Fibroblast of lung (primary cell): ENCODE measurements at places on chromosomes 4 and X. TPM values are rescaled to one million over a fixed set of nuclear protein-coding genes. Genes with fewer than 3 reads are reported as not detected.

GRCh38 chr4:36320117-36320896, 38.9 kb downstream of the DTHD1 start:
- H3K27me3 ChIP-seq: no peaks in the 10 kb centered on the region
- no peak for DNase-seq
- no peaks in the 10 kb centered on the region for H3K4me1 ChIP-seq
- H3K36me3 ChIP-seq: no peaks in the 10 kb centered on the region
- no peak overlapping the region for H3K4me3 ChIP-seq

DNA sequence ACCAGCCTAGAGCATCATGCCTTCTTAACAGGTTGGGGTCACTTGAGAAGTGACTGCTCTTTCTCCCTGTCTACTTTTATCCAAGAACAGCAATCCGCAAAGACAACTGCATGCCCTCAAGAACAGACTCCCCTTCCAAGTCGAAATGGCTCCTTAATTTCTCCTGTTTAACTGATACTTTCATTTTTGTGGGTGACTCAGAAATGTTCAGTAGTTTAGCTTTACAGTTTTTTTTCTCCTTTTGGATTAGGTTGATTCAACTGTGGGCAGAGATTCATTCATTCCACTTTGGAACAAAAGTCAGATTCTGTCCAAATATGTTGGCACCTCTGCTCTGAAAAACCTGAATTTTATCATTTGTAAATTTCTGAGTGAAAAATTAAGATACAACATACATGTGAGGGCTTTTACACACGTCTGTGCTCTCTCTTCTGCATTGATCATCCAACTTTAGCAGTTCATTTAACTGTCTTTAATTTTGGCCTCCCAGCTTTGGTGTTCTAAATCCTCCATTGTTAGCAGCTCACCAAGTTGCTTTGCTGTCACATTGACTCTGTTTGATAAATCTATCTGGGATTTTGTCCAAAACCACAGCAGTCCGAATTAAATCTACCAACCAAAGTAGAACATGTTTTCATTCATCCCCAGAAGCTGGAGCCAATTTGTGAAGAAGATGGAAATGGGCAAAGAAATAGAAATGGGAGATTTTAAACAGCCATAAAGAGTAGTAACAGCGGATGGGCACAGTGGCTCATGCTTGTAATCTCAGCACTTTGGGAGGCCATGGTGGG, 50.0 kb downstream of the HOPX start:
- H3K27me3 ChIP-seq: no peaks in the 10 kb centered on the region
- peak; percentile 81 for DNase-seq

GRCh38 chr4:88522702-88523324, 763 bp downstream of the PYURF start:
- H3K4me1 ChIP-seq: peaks cover 9% of the 10 kb centered on the region
- no peaks in the 10 kb centered on the region for H3K27me3 ChIP-seq
- H3K27ac ChIP-seq: peak overlapping the region; percentile 88
- peaks cover 2% of the 10 kb centered on the region for H3K36me3 ChIP-seq
- H3K4me3 ChIP-seq: peak overlapping the region; percentile 98
- peak; percentile 55 for DNase-seq

DNA sequence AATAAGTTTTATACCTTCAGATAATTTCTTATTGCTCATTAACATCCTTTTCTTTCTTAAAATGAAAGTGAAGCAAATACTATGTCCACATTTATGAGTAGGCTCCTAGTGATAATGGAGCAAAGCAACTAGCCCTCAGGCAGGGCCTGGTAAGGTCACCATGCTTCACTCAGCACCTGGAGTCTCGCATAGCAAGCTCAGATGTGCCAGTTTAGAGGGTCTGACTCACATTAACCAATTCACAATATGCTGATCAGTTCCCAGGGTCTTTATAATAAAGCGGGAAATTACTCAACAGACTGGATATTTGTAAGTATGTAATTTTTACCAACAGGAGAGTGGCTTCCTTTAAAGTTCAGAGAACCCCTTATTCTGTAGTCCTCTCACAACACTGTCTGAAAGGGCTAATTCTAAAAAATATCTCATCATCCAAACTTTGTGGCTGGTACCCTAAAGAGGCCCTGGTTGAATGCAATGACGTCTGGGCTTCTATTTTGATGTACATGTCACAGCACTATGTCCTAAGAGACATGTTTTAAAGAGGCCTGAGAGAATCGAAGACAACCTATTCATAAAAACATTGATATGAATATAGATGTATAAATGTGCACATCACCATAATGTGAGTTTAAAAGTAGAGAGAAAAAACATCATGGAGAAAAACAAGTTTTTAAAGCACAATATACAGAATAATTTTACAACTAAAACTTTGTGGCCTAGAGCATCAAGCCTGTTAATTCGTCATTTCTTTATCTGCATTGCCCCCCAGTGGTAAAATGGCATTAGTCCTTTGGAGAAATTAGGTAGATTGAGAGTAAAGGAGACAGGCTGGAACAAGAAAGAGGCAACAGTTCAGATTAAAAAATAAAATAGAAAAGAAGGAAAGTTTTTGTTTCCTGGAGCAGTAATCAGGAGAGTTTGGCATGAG, 44.3 kb downstream of the IL21 start:
- H3K27ac ChIP-seq: no peak overlapping the region
- DNase-seq: peak; percentile 71
- H3K27me3 ChIP-seq: no peaks in the 10 kb centered on the region
- no peaks in the 10 kb centered on the region for H3K4me1 ChIP-seq
- no peak overlapping the region for H3K4me3 ChIP-seq

DNA sequence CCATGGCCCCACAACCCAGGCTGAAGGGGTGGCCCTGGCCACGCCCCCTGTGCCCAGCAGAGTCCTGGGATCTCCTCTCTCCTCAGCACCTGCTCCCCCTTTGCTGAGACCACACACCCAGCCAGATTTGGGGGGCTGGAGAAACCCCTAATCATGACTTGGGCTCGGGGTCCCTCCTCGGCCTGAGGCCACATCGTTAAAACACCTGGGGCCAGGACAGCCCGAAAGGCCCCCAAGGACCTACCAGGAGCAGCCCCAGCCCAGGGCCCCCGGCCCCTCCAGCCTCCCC, 116.7 kb downstream of the FAM53A start:
- H3K27me3 ChIP-seq: peaks cover 5% of the 10 kb centered on the region
- no peak overlapping the region for H3K27ac ChIP-seq
- H3K4me3 ChIP-seq: no peak overlapping the region
- no peak for DNase-seq
- no peaks in the 10 kb centered on the region for H3K4me1 ChIP-seq

- H3K27me3 ChIP-seq: no peaks in the 10 kb centered on the region
- peak; percentile 94 for DNase-seq
- H3K27ac ChIP-seq: peak overlapping the region; percentile 50
- H3K4me1 ChIP-seq: peaks cover 14% of the 10 kb centered on the region
- H3K36me3 ChIP-seq: peaks cover 8% of the 10 kb centered on the region
- H3K4me3 ChIP-seq: no peak overlapping the region
Observed at GRCh38 chr4:84691170-84691691, 108.3 kb downstream of the CDS1 start.

DNA sequence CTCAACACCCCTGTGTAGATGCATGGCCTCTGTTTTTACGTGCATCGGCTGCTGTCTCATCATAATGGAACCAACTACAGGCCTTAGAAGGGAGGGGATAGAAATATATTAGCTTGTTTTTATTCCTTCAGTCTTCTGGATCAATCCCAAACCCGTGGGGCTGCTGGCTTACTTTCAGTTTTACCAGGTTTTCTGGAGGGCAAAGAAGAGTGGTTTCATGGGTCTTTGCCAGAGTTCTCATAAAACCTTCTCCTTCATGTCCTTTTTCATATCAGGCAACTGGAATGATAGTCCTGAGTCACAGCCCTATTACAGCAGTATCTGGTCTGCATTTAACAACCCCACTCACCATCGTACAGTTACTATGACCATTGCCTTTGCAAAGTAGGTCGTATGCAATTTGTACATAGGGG, 34.6 kb downstream of the PPP2R2C start:
- H3K36me3 ChIP-seq: no peaks in the 10 kb centered on the region
- H3K4me3 ChIP-seq: no peak overlapping the region
- no peak overlapping the region for H3K27ac ChIP-seq
- H3K27me3 ChIP-seq: no peaks in the 10 kb centered on the region
- DNase-seq: no peak
- H3K4me1 ChIP-seq: no peaks in the 10 kb centered on the region

DNA sequence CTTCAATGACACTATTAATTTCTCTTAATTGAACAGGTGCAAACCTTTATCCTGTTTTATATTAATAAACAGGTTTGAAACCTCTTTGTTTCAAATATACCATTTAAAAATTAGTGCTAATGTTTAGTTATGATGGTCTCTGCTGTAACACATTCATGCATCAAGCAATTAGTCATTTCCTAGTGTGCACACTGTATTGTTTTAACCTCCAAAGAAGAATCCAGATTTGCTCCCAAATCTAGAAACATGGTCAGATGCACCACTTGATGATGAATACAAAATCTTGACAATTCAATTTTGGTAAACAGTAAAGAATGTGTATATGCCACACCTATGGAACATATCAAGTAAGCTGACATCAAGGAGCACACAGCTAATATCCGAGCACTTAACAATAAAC, 157.1 kb downstream of the TRIML1 start:
- no peaks in the 10 kb centered on the region for H3K27me3 ChIP-seq
- no peak for DNase-seq
- no peaks in the 10 kb centered on the region for H3K4me1 ChIP-seq
- H3K4me3 ChIP-seq: no peak overlapping the region

GRCh38 chr4:188551156-188551555, 411.9 kb downstream of the TRIML1 start:
- H3K4me3 ChIP-seq: no peak overlapping the region
- H3K27ac ChIP-seq: no peak overlapping the region
- no peaks in the 10 kb centered on the region for H3K27me3 ChIP-seq
- DNase-seq: no peak

DNA sequence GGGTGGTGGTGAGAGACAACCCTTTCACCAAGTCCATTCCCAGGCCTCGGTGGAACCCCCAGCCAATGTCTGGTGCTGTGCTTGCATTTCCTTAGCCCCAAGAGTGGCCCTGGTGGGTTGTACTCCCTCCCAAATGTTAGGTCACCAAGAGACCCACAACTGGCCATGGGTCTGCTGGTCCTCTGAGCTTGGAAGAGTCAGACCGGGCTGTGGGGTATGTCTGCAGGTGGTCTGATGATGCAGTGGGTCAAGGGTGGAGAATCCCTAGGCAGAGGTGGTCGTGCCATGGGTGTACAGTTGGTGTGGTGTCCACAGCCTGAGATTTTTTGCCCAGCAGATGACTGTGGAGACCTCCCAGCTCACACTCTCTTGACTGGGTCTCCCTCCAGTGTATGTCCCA, 535.7 kb upstream of the CNKSR2 start:
- no peaks in the 10 kb centered on the region for H3K27me3 ChIP-seq
- H3K4me1 ChIP-seq: no peaks in the 10 kb centered on the region
- no peaks in the 10 kb centered on the region for H3K36me3 ChIP-seq
- no peak overlapping the region for H3K27ac ChIP-seq
- H3K4me3 ChIP-seq: no peak overlapping the region

DNA sequence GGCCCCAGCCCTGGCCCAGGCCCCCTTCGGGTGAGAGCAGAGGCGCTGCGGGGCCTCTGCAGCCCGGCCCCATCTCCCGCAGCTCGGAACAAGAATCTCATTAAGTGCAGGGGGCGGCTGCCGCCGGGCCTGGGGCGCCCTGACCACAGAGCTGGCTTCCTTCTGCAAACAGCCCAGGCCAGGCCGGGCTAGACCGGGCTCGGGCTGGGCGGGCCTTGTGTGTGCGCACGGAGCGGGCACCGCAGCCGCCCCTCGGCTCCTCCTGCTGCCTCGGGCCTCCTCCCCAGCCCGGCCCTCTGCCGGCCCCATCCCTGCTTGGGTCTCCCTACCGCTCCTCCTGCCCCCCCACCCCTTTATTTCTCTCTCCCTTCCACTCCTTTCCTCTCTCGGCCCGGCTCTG, 83.3 kb downstream of the EFNB1 start:
- H3K27ac ChIP-seq: no peak overlapping the region
- peak; percentile 34 for DNase-seq
- no peaks in the 10 kb centered on the region for H3K27me3 ChIP-seq
- H3K4me3 ChIP-seq: no peak overlapping the region

DNA sequence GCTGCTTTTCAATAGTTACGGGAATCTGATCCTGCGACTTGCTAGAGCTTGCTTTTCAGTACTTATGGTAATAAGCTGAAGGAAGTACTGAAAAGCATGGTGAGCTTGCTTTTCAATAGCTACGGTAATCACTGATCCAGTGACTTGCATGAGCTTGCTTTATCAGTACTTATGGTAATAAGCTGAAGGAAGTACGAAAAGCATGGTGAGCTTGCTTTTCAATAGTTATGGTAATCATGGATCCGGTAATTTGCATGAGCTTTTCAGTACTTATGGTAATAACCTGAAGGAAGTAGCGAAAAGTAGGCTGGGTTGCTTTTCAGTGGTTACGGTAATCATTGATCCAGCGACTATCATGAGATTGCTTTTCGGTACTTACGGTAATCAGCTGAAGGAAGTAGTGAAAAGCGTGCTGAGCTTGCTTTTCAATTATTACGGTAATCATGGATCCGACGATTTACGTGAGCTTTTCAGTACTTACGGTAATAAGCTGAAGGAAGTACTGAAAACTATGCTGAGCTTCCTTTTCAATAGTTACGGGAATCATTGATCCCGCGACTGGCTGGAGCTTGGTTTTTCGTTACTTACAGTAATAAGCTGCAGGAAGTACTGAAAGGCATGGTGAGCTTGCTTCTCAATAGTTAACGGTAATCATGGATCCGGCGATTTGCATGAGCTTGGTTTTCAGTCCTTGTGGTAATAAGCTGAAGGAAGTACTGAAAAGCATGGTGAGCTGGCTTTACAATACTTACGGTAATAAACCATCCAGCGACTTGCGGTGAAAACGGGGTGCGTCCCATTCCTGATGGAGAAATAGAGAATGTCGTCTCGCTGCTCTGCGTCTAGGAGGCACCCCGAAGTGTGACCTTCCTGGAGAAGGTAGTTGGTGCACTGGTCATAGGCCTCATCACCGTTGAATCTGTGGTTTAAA, 6.5 kb downstream of the CRLF2 start:
- peak; percentile 80 for DNase-seq
- no peak overlapping the region for H3K4me3 ChIP-seq
- H3K36me3 ChIP-seq: no peaks in the 10 kb centered on the region
- no peak overlapping the region for H3K27ac ChIP-seq

The ZNF630 gene
- total RNA-seq: 2.1 and 4.3 TPM in 2 replicates

The RBM46 gene
- under 0.01 TPM in 1 of 2 replicates, not detected in the other for total RNA-seq

The STARD8 gene
- 1.5 TPM in 2 replicates for total RNA-seq

The PFKFB1 gene
- total RNA-seq: under 0.01 TPM in 1 of 2 replicates, not detected in the other

The PRDM8 gene
- total RNA-seq: 2.6 and 8.8 TPM in 2 replicates

The HPGDS gene
- not detected in 2 replicates for total RNA-seq

The EDA2R gene
- total RNA-seq: 15.7 and 21.0 TPM in 2 replicates

The SERTM2 gene
- under 0.01 TPM in 2 replicates for total RNA-seq
